ENCODE measurements at places on chromosomes 5 and 9.

GRCh38 chr9:14127656-14128055 is 186.3 kb downstream of the NFIB start:
- no peak for DNase-seq

DNA sequence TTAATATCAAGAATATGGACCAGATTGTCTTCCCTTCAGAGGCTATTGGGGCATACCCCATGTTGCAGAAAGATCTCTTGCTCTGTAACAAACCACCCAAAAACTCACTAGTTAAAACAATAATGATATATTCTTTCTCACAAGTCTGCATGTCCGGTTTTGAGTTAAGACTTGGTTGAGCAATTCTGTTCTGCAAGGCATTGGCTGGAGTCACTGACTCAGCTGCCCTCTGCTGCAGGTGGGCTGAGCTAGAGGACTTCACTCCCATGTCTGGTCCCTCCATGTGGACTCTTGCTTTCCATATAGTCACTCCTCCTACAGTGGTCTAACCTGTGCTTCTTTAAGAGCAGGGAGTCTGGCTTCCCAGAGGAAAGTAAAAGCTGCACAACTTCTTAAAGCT is 73.4 kb downstream of the ESM1 start:
- DNase-seq, result no peak

DNA sequence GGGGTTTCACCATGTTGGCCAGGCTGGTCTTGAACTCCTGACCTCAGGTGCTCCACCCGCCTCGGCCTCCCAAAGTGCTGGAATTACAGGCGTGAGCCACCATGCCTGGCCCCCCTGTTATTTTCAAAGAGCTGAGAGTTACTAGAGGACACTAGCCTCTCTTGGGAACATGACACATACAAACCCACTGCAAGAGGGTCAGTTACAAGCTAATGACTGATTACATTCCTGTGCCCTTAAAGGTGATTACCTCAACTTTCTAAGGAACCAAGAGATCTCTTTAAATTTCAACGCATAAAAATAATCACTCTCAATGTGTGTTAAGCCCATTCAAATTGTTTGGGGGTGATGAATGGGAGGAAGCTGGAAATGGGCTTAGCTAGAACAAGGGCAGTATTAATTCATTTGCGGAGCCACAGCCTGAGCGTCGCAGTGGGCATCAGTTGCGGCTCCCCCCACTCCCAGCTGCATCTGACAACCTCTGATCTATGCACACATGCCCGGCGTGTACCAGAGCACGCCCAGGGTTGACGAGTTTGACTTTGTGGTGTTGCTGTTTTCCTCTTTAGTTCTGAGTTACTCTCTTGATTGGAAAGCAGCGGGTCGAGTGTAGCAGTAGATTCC is 146.9 kb downstream of the GOLPH3 start:
- DNase-seq, result no peak

GRCh38 chr9:35609001-35609819 is 4.1 kb downstream of the TESK1 start:
- DNase-seq, result no peak

DNA sequence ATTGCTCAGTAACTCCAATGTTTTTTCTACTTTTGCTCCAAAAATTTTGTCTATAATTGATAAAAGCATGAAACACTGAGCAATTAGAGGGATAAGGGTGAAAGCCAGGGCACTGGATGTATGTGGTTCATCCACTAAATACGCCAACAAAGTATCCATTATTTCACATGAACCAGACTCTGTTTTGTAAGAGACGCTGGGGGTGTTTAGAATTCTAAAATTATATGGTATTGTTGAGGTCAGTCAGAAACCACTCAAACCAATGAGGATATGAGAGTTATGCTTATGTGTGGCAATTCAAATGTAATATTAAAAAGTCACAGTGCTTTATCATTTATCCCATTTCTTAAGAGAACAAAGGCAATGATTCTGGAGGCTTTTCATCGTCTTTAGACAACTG is 220.2 kb downstream of the EFNA5 start:
- no peak for DNase-seq

- no peak for DNase-seq
These were observed 99.1 kb downstream of the COL23A1 start for GRCh38 chr5:178490935-178491652.

DNA sequence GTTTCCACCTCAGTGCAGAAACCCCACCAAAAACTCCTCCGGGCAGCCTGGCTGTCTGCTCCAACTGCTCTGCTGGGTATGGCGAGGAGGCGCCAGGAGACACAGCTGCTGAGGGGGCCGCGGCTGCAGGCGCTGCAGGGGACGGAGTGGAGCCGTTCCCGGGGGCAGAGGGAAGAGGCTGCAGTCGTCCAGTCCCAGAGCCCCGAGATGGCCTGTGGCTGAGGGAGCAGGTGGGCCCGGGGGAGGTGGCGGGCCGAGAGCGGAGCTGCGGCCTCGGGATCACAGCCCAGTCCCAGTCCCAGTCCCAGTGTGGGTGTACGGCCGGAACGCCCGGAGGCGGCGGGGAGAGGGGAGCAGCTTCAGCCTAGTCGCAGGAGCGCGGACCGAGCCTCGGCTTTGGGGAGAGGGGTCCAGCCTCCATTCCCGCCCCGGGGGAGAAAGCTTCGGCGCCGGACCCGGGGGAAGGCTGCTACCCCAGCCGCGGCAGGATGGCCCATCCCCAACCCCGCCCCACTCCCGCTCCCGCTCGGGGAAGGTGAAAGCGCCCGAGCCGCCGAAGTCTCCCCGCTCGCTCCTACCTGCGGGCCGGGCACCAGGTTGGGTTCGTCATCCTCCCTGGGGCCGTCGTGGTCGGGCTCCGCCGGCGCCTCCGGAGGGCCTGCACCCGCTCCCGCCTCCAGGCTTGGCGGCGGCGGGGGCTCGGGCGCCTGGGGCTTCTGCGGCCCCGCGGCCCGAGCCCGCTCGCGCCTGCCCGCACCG is 513 bp downstream of the FAM193B start:
- DNase-seq, result no peak

DNA sequence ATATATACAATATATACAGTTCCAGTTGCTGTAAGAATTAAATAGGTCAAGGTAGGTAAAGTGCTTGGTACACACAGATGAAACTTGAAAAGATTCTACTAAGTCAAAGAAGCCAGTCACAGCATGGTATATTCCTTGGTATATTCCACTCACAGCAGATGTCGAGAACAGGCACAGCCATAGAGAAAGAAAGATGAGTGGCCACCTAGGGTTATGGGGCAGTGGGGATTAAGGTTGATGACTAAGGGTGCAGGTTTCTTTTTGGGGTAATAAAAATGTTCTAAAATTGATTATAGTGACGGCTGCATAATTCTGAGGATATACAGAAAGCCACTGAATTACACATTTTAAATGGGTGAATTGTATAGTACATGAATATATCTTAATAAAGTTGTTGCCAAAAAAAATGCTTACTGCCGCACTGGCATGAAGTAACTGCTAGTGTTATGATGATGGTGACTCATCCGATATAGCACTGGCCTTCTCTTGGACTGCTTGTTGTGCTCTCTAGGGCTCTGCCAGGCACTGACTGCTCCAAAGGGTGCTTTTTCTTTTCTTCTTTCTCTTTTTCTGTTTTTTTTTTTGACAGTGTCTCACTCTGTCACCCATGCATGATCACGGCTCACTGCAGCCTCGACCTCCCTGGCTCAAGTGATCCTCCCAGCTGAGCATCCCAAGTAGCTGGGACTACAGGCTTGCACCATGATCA is 23.5 kb downstream of the TBC1D2 start:
- DNase-seq, result no peak

- DNase-seq, result no peak
These were observed 73.0 kb downstream of the AP3B1 start for GRCh38 chr5:78221467-78221866.

DNA sequence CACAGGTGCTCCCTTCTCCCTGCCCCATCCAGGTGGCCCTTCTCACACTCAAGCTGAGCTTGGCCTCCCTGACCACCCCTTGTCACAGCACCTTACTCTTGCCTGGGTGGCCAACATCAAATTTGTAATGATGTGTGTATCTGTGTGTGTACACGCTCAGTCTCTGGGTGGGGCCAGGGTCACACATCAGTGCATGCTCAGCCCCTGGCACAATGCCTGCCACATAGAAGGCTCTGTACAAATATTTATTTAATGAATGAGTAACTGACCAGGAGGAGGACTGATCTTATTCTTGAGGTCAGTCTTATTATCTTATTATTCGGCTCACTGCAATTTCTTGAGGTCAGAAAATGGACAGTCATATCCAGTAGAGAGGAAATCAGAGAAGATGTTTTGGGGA is 41.3 kb upstream of the HAND1 start:
- DNase-seq, result no peak

DNA sequence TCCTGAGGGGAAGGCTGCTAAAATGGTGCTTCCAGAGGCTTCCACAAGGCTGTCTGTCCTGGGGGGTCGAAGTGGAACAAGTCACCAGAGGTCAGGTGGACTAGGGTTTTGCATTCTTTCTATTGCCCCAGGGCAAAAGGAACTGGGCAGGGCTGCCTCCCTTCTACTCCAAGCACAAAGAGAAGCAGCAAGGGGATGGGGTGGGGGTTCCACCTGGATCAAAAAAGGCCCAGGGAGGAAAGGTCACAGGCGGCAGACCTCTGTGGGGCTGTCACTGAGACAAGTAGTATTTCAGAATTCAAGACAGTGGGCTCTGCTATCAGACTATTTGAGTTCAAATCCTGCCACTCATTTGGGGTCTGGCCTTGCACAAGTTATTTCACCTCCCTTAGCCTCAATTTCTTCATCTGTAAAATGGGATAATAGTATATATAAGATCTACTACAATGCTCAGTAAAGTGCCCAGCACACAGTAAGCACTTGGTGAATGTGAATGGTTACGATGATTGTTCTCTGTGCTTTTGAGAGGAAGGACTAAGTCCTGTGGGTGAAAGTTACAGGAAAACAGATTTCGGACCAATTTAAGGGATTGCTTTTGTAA is 1.9 kb upstream of the ARSI start:
- DNase-seq, result no peak

GRCh38 chr5:77693913-77694312 is 55.4 kb upstream of the OTP start:
- DNase-seq, result no peak

GRCh38 chr5:145989428-145989827 is 53.0 kb downstream of the SH3RF2 start:
- no peak for DNase-seq

GRCh38 chr5:65801352-65801783 is 79.4 kb downstream of the NLN start:
- peak; percentile 70 for DNase-seq

DNA sequence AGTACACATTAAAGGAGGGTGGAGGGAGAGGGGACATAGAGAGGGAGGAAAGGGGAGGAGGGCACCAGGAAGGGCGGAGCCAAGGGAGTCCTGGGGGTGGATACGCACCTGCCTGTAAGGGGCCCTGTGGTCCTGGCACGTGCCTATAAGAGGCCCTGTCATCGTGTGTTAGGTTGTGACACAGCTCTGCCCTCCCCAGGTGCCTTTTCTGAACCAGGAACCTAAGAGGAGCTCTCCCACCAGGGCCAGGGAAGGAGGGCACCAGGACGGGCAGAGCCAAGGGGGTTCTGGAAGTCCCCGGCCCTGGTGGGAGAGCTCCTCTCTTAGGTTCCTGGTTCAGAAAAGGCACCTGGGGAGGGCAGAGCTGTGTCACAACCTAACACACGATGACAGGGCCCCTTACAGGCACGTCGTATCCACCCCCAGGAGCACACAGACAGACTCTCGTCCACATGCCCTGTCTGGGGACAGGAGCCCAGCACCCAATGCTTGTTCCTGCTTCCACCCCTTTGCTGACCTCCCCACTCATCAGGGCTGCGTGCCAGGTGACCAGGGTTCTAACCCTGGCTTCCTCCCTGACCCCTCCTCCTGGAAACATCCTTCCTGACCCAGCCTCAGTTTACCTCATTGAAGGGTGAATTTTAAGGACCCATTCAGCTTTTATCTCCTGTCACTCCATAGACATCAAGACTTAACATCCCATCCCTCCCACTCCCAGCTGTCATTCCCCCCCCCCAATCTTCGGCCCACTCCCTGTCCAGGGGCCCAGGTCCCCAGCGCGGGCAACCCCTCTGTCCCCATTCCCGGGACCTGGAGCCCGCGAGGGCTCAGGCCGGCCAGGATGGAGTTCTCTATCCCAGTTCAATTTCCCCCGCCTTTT is 12.9 kb upstream of the OLFM1 start:
- DNase-seq, result no peak

DNA sequence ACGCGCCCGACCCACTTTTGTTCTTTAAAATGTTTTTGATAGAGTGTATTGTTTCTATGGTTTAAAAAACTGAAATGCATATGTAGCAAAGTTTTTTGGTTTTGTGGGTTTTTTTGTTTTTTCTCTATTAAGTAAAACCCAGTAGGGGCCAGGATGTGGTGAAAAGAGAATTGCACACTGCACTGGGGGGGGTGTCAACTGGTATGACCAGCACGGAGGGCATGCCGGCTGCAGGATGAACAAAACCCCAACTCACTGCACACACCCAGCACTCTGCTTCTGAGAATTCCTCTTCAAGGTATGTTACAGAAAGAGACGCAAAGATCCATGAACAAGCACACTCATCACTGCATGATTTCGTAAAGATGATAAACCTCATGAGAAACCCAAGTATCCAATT is 75.0 kb downstream of the STK10 start:
- DNase-seq, result no peak

- DNase-seq, result no peak
These were observed 10.3 kb upstream of the ABL1 start for GRCh38 chr9:130824643-130825350.

- no peak for DNase-seq
These were observed 20.3 kb downstream of the FEM1C start for GRCh38 chr5:115524199-115524847.

DNA sequence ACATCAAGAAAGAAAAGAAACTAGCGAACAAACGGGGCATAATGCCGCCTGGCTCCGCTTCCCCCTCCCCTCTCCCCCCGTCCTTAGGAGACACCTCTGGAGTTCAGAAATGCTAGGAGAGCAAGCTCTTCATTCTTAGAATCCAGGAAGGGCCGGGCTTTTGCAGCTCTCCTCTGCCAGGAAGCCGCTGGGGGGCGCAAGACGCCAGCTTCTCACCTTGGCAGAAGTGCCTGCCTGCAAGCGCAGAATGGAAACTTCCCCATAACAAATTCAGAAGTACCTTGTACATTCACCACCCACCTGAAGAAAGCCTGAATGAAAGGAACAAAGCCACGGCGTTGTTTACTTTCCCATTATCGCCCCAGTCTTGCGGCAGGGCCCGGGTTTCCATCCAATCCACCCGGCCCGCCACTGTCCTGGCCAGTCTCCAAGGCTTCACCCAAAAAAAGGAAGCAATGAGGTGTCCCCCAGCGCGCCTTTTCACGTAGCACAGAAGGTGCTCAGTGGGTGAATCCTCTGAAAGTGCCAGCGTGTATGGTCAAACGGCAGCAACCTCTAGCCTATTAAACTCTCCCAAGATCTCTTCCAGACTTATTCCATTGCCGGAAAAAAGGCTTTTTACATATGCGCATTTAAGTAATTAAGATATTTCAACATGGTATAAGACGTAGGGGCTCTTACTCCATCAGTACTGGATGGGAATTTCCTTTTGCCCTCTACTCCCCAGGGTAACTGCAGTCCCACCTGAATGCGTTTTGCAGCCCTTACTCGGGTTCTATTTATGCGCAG is 1.6 kb upstream of the GADD45G start:
- DNase-seq, result no peak

- no peak for DNase-seq
These were observed 781 bp downstream of the FOXD1 start for GRCh38 chr5:73447530-73448462.

Data from BJ (cell line).